ENCODE measurements at places on chromosomes 11 and 22. TPM values are rescaled to one million over a fixed set of nuclear protein-coding genes. Genes with fewer than 3 reads are reported as not detected.

The APOBEC3A gene
- not detected for total RNA-seq

The MS4A15 gene
- total RNA-seq = not detected

The GPR137 gene
- total RNA-seq = 52.0 TPM

The SCO2 gene
- total RNA-seq = 5.1 TPM

The RTN4R gene
- 5.6 TPM for total RNA-seq

The FOLR1 gene
- not detected for total RNA-seq

The RPUSD4 gene
- 18.2 TPM for total RNA-seq

The KDM4E gene
- not detected for total RNA-seq

The NCR3LG1 gene
- 2.1 TPM for total RNA-seq

The TRIM49D2 gene
- total RNA-seq = not detected

The MMP13 gene
- total RNA-seq = not detected

The USH1C gene
- 1.5 TPM for total RNA-seq

The TRIM22 gene
- total RNA-seq = 0.39 TPM

The FJX1 gene
- total RNA-seq = 41.9 TPM

The LMF2 gene
- 51.7 TPM for total RNA-seq

The RBMXL2 gene
- not detected for total RNA-seq

The RASL10A gene
- not detected for total RNA-seq

The MMP10 gene
- total RNA-seq = 1.5 TPM

The NCF4 gene
- total RNA-seq = not detected

The ISX gene
- total RNA-seq = not detected

The SEC14L6 gene
- total RNA-seq = not detected

The SLC22A6 gene
- not detected for total RNA-seq

The OR51T1 gene
- not detected for total RNA-seq

The FCHSD2 gene
- 11.0 TPM for total RNA-seq

The TMEM191C gene
- 1.2 TPM for total RNA-seq

The ACRV1 gene
- not detected for total RNA-seq

The OR51B2 gene
- not detected for total RNA-seq

The OR56B1 gene
- total RNA-seq = not detected

The CACNA1I gene
- 0.03 TPM for total RNA-seq

The ANGPTL5 gene
- total RNA-seq = not detected

The CBX7 gene
- total RNA-seq = 1.3 TPM

The FGF4 gene
- total RNA-seq = not detected

The P2RY6 gene
- total RNA-seq = 10.8 TPM

The C11orf97 gene
- total RNA-seq = not detected

The OR52E8 gene
- total RNA-seq = not detected

The VSIG2 gene
- total RNA-seq = not detected

The GRIA4 gene
- not detected for total RNA-seq

The SHISA8 gene
- total RNA-seq = 0.17 TPM

The C11orf16 gene
- total RNA-seq = not detected

The OR51B4 gene
- not detected for total RNA-seq

The DNAJB7 gene
- not detected for total RNA-seq

The ACCSL gene
- not detected for total RNA-seq

The MYEOV gene
- 92.4 TPM for total RNA-seq

The ACR gene
- not detected for total RNA-seq

The NELL1 gene
- total RNA-seq = not detected

The PHF21A gene
- total RNA-seq = 14.4 TPM

The OR51B5 gene
- not detected for total RNA-seq

Measured in A549 treated with RU486 at 1 μM for 4 hours (cell line).